Fibroblast of lung (primary cell): ENCODE measurements at places on chromosomes 11 and 22. TPM values are rescaled to one million over a fixed set of nuclear protein-coding genes. Genes with fewer than 3 reads are reported as not detected.

GRCh38 chr11:118174006-118174567, 2.4 kb downstream of the SCN2B start:
- no peak for DNase-seq

DNA sequence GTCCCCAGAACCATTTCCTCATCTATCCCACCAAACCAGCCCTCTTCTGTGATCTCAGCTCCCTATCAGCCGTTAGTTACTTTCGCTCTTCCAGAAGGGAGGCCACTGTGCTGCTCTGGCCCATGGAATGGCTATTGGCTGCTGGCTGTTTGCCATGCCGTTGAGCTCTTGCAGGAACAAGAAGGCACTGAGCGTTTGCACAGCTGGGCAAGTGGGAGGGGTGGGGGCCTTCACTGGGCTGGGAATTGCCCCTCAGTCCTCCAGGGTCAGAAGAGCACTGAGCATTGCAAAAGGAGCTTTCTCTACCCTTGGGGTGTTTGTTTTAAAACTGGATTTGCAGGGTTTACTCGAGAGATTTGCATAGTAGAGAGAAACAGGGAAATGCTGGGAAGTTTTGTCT, 129.0 kb upstream of the PARVA start:
- peak; percentile 87 for DNase-seq

DNA sequence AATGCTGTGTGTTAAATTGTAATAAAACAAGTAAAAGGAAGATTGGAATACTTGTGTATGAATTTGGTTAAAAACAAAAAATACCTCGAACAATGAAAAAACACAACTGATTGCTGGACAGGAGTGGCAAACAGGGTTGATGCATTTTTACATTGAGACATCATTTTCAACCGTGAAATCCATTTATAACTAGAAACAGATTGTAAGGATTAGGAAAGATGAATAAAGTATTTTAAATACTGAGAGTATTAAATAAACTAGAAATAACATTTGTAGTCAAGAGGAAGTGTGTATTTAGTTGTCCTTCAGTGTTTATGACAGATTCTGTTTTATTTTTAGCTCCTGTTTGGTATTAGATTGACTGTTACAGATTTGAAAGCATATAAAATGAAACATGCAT, 5.4 kb downstream of the ATM start:
- DNase-seq: no peak

Gene GSTP1
- polyA plus RNA-seq: 360 and 397 TPM in 2 replicates

Gene ACTN3
- 0.02 TPM in 1 of 2 replicates, not detected in the other for polyA plus RNA-seq

- no peak for DNase-seq
Measured at GRCh38 chr11:2574043-2574552, 125.7 kb downstream of the KCNQ1OT1 start.

GRCh38 chr22:42282943-42283277, 12.5 kb upstream of the TCF20 start:
- no peak for DNase-seq

DNA sequence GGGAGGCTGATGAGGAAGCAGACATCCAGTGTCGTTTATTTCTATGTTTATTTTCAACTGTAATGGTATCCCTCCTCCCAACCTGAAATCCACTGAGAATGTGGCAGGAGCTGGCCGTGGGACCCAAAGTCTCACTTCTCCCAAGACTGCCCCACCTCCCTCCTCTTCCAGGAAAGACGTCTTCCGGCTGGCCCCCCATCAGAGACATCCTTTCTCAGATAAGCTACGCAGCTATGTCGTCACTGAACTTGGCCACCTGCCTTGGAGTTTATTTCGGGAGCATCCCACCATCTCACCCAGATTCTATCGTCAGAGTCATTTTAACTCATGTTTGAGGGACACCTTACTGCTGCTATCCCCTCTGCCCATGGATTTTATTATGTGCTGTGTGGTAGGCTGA, 13.9 kb downstream of the TMEM184B start:
- no peak for DNase-seq

GRCh38 chr22:39250838-39251237, 6.1 kb upstream of the PDGFB start:
- DNase-seq: no peak
